ENCODE measurements at places on chromosomes 1 and 21. TPM values are rescaled to one million over a fixed set of nuclear protein-coding genes. Genes with fewer than 3 reads are reported as not detected.

Gene KIF14
- total RNA-seq, result 60.2 TPM

Gene GPR25
- not detected for total RNA-seq

Gene UBE2U
- not detected for total RNA-seq

GRCh38 chr21:37155186-37155585 lies 82.1 kb downstream of the TTC3 start:
- no peak overlapping the region for H3K27ac ChIP-seq
- H3K4me3 ChIP-seq, result no peak overlapping the region
- peaks cover 3% of the 10 kb centered on the region for H3K36me3 ChIP-seq
- H3K4me1 ChIP-seq, result no peaks in the 10 kb centered on the region
- H3K27me3 ChIP-seq, result no peaks in the 10 kb centered on the region

DNA sequence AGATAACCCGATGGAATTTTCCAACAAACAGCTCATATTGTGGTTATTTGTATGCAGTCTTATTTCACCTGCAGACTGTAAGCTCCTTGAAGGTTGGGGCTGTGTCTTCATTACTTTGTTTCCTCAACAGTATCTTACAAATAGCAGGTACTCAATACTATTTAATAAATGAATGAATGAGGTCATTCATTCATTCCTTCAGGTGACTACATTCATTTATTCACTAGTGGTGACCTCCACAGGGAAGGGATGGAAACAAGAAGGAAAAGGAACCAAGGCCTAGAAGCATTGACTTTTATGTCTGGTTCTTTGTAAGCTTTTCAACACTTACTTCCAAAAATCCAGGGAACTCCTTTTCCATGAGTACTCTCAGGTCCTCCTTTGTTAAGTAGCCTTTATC lies 7.9 kb downstream of the S100A10 start:
- no peak for DNase-seq
- no peaks in the 10 kb centered on the region for H3K36me3 ChIP-seq
- no peaks in the 10 kb centered on the region for H3K4me1 ChIP-seq
- no peak overlapping the region for H3K4me3 ChIP-seq
- peaks cover 25% of the 10 kb centered on the region for H3K27me3 ChIP-seq

- no peaks in the 10 kb centered on the region for H3K36me3 ChIP-seq
- H3K27ac ChIP-seq, result no peak overlapping the region
- H3K4me3 ChIP-seq, result no peak overlapping the region
- H3K4me1 ChIP-seq, result peaks cover 14% of the 10 kb centered on the region
Observed at GRCh38 chr1:83900524-83900923, 98.4 kb downstream of the TTLL7 start.

GRCh38 chr1:12460911-12461621 lies 156.9 kb downstream of the DHRS3 start:
- H3K27ac ChIP-seq, result peak overlapping the region; percentile 47
- peaks cover 23% of the 10 kb centered on the region for H3K4me1 ChIP-seq
- H3K36me3 ChIP-seq, result no peaks in the 10 kb centered on the region
- no peaks in the 10 kb centered on the region for H3K27me3 ChIP-seq

GRCh38 chr1:21871943-21872342 lies 59.9 kb downstream of the LDLRAD2 start:
- no peaks in the 10 kb centered on the region for H3K36me3 ChIP-seq
- peaks cover 5% of the 10 kb centered on the region for H3K4me1 ChIP-seq
- H3K27me3 ChIP-seq, result no peaks in the 10 kb centered on the region
